ENCODE measurements at places on chromosomes 7 and 10. TPM values are rescaled to one million over a fixed set of nuclear protein-coding genes. Genes with fewer than 3 reads are reported as not detected.

Gene ERVW-1
- not detected for total RNA-seq

Gene HGF
- 33.2 TPM for total RNA-seq

Gene MOGAT3
- 6.3 TPM for total RNA-seq

Gene GFRA1
- total RNA-seq, result 2.9 TPM

Gene UCMA
- not detected for total RNA-seq

Gene PAXIP1
- total RNA-seq, result 13.7 TPM

Gene OR2A5
- 0.44 TPM for total RNA-seq

Gene PILRA
- 2.2 TPM for total RNA-seq

Gene NKX2-3
- total RNA-seq, result 0.24 TPM

Gene PAPOLB
- not detected for total RNA-seq

Gene COMMD3
- total RNA-seq, result 55.1 TPM

Gene VAX1
- total RNA-seq, result not detected

Gene TWIST1
- 23.2 TPM for total RNA-seq

Gene CPN1
- 2.8 TPM for total RNA-seq

Gene CEP55
- total RNA-seq, result 3.6 TPM

Gene SPAM1
- total RNA-seq, result 0.28 TPM

Gene TMEM196
- total RNA-seq, result 0.17 TPM

Data from hepatocyte (in vitro differentiated cells).